ENCODE measurements at places on chromosomes 7 and 10.

GRCh38 chr10:14087566-14087965 is 243.2 kb downstream of the FRMD4A start:
- DNase-seq = no peak

GRCh38 chr7:21771906-21772610 is 173.6 kb downstream of the CDCA7L start:
- DNase-seq = no peak

- DNase-seq = no peak
Measured at GRCh38 chr10:119703903-119704508, 21.8 kb upstream of the INPP5F start.

- no peak for DNase-seq
Measured at GRCh38 chr7:149790146-149790548, 16.8 kb upstream of the ZNF467 start.

DNA sequence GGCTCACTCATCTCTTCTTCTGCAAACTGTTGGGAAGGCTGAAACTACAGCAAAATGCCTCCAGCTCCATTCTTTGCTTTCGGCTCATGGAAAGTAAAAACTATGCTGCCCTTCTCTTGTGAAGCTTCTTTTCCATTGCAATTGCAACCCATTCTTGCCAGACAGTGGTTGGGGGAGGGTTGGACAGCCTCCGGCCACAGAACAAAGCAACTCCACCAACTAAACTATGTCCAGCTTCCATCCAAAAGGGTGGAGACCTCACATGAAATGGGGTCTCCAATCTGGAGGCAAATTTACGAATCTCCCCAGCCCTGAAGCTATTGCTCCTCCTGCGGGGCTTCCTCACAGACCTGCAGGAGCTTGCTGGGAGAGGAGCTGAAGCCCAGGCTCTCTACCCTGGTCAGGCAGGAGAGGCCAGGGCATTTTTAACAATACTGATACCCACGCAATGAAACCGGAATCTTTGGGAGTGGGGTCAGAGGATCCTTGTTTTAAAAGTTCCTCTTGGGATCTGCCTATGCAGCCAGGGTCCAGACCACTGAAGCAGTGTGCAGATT is 549 bp downstream of the GPNMB start:
- DNase-seq = no peak

DNA sequence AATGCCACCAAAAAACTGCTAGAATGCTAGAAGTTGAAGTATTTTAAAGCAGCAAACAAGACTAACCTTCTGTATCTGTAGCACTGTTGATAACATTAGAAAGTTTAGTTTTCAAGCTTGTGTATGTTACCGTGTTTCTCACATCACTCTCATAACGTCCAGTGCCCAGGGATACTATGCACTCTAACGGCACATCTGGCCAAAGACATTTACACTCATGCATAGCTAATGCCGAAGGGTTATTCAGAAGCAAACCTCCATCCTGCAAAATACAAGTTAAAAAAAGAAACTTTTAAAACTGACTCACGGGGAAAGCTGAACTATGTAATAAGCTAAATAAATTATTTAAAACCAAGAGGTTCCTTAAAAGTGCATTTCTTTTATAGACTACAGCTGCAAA is 22.9 kb upstream of the NRCAM start:
- DNase-seq = no peak

GRCh38 chr7:79673969-79674368 is 220.5 kb upstream of the MAGI2 start:
- DNase-seq = no peak

DNA sequence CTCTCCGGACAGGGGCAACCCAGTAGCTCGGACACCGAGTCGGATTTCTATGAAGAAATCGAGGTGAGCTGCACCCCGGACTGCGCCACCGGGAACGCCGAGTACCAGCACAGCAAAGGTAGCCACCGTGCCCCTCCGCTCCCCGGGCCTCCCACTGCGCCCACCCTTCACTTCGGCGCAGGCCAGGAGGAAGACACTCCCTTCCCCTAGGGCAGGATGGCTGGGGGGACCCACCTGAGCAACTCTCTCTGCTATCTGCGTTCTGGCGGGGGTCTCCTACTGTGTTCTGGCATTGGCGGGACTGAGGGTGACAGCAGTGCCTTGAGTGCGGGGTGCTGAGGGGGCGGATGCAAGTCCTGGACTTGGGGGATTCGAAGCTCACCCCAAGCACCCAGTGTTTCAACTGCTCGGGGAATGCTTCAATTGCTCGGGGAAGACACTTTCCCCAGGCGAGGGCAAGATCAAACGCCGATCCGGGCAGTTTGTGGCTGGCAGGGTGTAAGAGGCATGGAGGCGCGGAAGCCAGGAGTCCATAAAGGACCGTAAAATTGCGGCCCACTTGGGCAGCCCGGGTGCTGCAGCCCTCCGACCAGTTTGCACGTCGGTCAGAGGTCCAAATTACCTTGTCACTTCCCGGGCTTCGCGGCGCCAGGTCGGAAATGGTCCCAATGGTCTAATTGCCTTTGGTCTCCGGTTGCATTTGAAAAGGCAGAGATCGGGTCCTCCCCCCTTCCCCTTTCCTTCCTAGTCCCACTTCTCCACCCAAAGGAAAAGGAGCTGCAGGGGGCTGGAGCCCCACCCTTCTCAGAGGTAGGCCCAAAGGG is 950 bp downstream of the EVX1 start:
- no peak for DNase-seq

DNA sequence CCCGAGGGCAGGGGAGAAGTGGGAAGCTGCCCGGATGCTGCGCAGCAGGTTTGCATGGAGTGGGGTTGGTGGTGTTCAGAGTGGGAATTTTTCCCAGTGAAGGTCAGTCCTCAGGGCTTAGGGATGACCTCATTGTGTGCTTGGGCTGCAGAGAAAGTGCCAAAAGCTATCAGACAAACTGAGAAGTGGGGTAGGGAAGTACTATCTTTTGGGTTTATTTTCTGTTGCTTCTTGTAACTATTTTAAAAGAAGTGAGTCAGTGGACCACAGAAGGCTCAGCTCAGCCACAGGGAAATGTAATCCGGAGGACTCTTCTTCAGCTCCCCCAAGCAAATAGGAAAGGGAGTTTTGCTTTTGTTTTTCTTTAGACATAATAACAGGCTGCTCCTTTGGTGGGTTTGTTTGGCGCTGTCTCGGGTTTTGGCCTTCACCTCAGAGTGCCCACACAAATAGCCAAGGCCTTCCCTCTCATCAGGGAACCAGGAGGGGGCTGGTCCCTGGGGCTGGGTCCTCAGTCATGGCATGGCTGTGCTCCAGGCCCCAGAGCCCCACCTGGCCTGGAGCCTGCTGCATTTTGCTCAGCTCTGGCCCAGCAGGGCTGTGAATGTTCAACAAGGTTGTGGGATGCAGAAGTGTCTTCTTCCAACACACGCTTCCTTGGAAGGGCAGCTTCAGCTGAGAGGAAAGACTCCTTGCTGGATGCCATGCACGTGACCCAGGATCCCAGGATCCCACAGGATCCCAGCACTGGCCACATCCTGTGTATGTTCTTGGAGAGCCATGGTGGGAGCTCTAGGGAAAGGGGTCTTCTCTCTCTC is 5.4 kb upstream of the FAM170B start:
- DNase-seq = no peak

DNA sequence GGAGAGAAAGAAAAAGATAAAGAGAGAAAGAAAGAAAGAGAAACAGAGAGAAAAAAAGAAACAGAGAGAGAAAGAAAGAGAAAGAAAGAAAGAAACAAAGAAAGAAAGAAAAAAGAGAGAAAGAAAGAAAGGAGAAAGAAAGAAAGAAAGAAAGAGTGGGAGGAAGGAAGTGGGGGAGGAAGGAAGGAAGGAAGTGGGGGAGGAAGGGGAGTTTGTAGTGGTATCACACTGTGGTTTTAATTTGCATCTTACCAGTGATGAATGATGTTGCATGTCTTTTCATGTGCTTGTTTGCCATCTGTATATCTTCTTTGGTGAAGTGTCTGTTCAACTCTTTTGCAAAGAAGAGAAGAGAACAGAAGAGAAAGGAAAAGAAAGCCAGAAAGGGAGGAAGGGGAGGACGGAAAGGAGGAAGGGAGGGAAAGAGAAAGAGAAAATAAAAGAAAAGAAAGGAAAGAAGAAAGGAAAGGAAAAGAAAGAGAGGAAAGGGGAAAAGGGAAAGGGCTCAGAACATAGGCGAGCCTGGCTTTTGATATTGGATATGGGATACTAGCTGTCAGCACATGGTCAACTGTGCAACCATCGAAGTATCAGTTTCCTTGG is 79.2 kb upstream of the FRMD4A start:
- DNase-seq = no peak

DNA sequence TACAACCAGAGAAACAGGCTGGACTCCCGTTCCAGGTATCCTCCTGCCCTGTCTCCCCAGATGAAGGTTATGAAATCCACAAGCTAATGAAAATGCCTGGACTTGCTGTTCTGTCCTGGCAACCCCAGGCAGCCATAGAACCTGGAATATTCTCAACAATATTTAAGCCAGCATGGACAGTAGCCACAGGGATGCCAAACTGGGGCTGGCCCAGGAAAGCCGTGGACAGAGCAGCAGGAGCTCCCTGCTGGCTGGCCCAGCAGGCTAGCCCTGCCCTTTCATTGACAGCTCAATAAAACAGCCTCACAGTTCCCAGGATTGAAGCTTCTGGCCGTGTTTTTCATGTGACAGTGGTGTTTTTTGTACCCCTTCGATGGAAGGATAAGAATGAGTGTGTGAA is 230.6 kb downstream of the BMPER start:
- DNase-seq = peak; percentile 40

GRCh38 chr7:111528331-111528730 is 34.0 kb downstream of the IMMP2L start:
- no peak for DNase-seq

GRCh38 chr10:125866421-125867029 is 14.6 kb downstream of the DHX32 start:
- no peak for DNase-seq

DNA sequence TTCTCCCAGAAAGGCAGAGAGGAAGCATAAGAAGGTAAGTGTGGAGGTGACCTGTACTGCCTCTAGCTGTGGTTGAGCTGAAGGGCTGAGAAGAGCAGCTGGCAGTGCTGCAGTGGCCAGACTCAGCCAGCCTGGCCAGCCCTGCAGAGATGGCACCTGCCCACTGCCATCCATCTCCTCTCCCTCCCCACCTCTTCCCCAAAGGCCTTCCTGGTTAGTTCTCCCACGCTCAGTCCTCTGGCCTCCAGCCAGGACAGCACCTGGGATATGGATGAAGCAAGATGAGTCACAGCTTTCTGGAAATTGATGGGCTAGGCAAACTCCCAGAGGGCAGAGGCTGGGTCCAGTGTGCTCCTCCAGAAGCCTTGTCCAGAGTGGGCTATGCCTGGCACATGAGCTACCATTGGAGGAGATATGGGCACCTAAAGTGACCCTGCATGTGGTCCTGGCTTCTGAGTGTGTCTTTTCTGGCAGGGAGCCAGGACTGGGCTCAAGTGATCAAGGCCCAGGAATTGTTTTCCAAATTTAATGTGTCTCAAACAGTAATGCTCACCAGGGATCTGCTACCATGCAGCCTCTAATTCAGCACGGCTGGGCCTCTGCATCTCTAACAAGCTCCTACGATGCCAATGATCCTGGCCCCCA is 81.0 kb upstream of the CACUL1 start:
- DNase-seq = peak; percentile 63

DNA sequence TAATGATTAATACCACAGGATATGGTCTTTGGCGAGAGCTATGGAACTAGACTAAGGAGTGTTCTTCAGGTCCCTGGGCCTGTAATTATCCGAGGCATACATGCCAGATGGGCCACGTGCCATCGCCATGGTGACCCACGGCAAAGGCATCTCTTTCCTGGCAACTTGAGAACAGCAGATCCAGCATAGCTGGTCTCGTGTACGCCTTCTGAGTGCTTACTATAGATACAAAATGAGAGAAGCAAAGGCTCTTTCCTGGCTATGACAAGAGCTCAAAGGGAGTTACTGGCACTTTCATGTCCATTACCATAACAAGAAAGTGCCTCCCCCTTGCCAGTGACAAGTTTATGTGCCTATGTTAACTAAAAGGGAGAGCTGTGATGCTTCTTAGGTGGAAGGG is 26.0 kb upstream of the GLI3 start:
- DNase-seq = peak; percentile 67

DNA sequence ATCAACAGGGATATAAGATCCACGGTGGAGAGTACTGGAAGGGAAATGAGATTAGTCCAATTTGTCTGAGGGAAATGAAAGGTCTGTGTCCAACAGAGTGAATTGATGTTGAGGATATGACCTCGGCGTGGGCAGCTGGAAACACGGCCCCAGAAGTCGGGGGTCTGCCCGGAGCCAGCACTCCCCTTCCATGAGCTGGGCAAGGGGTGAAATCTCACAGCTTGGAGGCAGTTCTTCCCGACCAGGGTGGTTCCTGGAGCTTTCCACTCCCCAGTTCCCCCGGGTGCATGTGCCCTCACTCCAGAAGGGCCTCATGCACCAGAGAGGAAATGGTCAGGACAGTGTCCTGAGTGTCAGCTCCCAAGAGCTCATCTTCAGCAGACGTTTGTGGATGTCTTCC is 264.7 kb upstream of the PPP2R2D start:
- no peak for DNase-seq

GRCh38 chr7:111329367-111330234 is 232.7 kb downstream of the IMMP2L start:
- no peak for DNase-seq

- no peak for DNase-seq
Measured at GRCh38 chr7:100677308-100678267, 4.0 kb downstream of the GNB2 start.

DNA sequence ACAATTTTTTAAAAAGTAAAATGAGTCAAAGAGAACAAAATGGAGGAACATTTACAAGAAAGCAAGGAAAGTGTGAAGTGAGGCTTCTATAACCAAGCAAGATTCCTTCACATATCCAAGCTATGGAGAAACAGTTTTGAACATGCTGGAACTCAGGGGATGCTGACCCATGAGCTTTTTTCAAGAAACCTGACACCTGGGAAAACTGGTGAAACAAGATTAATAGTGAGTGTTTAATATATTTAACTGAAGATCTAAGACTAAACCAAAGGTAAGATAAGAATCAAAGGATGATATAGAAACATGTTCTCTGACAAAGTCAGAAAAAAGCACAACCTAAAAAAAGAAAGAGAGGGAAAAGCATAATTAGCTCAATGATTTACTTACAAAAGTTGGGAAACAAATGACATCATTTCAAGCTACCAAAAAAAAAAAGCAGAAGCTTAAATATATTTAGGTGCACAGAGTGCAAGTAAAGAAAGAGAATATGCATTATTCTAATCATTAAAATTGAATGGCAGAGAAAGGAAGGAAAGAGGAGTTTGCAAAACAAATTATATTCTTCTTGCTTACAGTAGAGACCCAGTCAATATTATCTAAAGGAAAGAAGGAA is 24.9 kb downstream of the C7orf25 start:
- no peak for DNase-seq

GRCh38 chr7:128875523-128875948 is 12.9 kb downstream of the ATP6V1F start:
- DNase-seq = no peak

- no peak for DNase-seq
Measured at GRCh38 chr10:8302565-8302964, 248.1 kb downstream of the GATA3 start.

GRCh38 chr10:17427201-17427600 is 27.2 kb downstream of the ST8SIA6 start:
- DNase-seq = no peak

- no peak for DNase-seq
Measured at GRCh38 chr7:1104516-1105179, 16.7 kb downstream of the GPER1 start.

Measured in prostate gland (tissue), 2 donors.